Mucosa of gallbladder (tissue), 1 donor: ENCODE measurements at places on chromosomes 4 and X. TPM values are rescaled to one million over a fixed set of nuclear protein-coding genes. Genes with fewer than 3 reads are reported as not detected.

- no peak for DNase-seq
These were observed 10.5 kb downstream of the CCDC160 start for GRCh38 chrX:134247492-134247891.

PABPC5 gene
- total RNA-seq: 1.6 TPM

DNA sequence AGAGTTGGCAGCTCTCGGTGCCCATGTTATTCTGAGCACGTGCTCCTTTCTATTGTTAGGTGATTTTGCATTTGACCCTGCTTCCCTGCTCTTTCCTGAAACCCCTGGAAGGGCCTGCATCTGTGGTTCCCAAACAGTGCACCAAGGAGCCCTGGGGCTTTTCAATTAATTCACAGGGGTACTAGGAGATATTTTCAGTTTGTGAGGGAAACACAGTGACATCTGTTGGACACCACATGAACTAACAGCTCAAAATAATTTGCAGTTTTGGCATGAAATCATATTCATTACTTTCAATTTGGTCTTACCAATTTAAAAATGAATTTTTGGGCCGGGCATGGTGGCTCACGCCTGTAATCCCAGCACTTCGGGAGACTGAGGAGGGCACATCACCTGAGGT lies 156.6 kb downstream of the GATB start:
- DNase-seq: no peak

GRCh38 chrX:21962361-21962760 lies 21.9 kb downstream of the SMS start:
- no peak for DNase-seq

DNA sequence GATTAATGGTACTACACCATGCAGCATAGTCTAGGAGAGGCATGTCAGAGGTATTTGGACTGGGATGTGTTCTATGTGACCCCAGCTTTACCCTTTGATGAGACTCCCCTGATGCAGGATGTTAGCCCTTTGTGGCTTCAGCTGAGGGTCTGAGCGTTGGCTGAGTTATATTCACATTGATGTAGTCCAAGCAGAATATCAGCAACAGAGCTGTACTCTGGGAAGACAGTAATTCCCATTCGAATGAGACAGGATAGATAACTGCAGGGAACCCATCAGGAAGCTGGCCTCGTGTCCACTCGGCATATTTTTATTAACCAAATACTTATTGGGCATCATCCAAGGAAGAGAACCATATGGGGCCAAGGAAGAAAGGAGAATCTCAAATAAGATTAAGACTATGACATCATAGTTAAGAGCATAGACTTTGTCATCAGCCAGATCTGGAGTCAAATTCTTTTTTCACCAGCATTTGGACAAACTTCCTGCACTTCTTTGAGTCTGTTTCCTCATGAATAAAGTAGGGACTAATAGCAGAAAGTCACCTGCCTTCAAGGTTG lies 198.1 kb downstream of the SOWAHB start:
- no peak for DNase-seq

- DNase-seq: no peak
These were observed 67.7 kb downstream of the MID1IP1 start for GRCh38 chrX:38868941-38869401.

- DNase-seq: no peak
These were observed 4.1 kb downstream of the ENPEP start for GRCh38 chr4:110480031-110480549.

NAP1L5 gene
- total RNA-seq: 8.5 TPM

USP17L20 gene
- total RNA-seq: not detected

GRCh38 chr4:187480146-187481145 lies 515.1 kb upstream of the ZFP42 start:
- DNase-seq: no peak

RTL3 gene
- total RNA-seq: not detected

GRCh38 chrX:154002215-154002719 lies 17.4 kb downstream of the IRAK1 start:
- DNase-seq: no peak

RPL34 gene
- 836 TPM for total RNA-seq

GRCh38 chrX:149848855-149849254 lies 32.1 kb upstream of the MAGEA8 start:
- no peak for DNase-seq

BEX1 gene
- 3.8 TPM for total RNA-seq

DNA sequence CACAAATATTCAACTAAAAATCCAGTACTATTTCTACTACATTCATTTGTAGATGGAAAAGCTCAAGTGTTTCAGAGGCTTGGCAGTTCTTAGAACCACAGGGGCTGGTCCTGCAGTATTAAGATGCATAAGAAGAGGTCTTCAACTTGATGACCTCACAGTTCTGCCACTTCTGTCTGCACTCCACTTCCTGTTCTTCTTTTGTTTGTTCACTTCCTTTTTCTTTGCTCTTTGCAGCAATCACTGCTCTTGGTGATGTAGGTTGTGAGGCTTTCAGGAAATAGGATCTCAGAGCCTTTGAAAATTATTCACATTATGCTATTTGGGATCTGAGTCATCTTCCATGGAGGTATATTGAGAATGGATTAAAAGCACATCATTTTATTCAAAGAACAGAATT lies 602.0 kb upstream of the CPEB2 start:
- no peak for DNase-seq

GRCh38 chr4:128347175-128347868 lies 59.7 kb upstream of the PGRMC2 start:
- no peak for DNase-seq

GRPR gene
- total RNA-seq: not detected

DNA sequence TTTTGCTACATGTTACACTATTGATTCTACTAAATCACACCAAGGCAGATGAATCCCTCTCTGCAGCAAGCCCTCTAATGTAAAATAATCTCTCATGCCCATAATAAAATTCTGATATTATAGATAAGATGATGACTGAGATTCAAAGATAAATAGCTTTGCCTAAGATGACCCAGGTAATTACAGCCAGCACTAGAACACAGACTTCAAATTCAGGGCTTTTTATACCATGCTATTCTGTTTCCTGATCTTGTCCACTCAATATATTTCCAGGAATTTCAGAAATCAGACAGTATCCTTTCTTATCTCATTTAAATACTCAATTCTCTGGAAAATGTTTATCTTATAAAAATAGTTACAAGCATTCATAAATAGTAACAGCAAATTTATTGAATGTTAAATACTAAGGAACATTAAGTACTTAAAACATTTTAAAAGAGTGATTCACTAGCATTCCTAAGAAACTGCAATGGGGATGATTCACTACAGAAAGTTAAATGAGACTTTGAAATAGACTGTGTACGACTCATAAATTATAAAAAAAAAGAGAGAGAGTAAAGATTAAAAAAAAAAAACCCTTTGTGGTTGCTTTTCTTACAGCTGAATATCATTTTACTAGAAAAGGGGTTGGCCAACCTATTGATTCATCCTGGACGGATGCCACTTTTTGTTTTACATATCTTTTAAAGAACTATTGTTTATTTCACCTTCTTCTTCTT lies 45.8 kb upstream of the IL21 start:
- DNase-seq: no peak

DCAF12L2 gene
- 0.46 TPM for total RNA-seq

DNA sequence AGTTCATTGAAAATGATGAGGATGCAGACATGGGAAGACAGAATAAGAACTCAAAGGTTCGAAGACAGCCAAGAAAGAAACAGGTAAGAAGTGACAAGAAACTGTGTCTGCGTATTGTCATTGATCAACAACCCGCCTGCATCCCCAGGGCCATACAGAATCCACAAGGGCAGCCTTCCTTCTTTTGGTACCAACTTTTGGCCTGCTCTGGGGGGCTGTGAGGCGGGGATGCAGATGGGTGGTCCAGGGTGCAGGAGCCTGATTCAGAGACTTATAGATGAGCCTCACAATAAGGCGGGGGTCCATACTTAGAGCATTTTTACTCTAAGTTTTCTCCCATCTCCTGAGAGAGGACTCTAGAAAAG lies 9.0 kb downstream of the CC2D2A start:
- no peak for DNase-seq

DNA sequence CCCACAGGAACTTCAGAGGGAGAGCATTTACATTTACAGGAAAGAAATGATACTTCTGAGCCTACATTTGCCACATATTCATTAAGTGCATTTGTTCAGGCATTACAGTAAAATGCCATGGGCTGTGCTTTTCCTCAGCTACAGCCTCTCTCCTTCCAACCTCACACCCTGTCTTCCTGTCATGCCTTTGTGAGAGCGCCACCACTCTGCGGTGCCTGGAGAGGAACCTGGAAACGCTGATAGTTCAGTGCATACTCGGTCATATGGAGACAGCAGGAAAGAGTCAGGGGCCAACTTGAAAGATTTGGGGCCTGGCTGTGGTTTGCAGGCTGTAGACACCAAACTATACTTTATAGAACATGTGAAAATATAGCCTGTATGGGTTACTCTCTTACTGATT lies 40.5 kb downstream of the NFKB1 start:
- DNase-seq: no peak

- no peak for DNase-seq
These were observed 114.7 kb downstream of the DCLK2 start for GRCh38 chr4:150192986-150193385.

- no peak for DNase-seq
These were observed 271.6 kb downstream of the TLL1 start for GRCh38 chr4:166144607-166145006.

RASL11B gene
- total RNA-seq: 2.6 TPM

TMEM165 gene
- 98.8 TPM for total RNA-seq

CFP gene
- total RNA-seq: 2.4 TPM

DNA sequence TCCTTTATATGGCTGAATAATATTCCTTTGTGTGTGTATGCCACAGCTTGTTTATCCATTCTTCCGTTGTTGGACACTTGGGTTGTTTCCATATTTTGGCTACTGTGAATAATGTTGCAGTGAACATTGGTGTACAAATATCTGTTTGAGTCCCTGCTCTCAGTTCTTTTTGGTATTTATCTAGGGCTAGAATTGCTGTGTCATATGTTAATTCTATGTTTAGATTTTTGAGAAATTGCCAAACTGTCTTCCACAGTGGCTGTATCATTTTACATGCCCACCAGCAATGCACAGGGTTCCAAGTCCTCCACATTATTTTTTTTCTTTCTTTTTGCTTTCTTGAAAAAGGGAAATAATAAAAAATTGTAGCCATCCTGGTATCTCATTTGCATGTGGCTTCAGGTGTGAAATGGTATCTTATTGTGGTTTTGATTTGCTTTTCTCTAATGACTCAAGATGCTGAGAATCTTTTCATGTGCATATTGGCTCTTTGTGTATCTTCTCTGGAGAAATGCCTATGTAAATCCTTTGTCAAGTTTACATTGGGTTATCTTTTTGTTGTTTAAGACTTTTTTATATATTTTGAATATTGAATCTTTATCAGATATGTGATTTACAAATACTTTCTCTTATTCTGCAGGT lies 129.7 kb downstream of the RAPGEF2 start:
- no peak for DNase-seq

GRCh38 chr4:4783847-4784246 lies 75.6 kb upstream of the MSX1 start:
- no peak for DNase-seq

DNA sequence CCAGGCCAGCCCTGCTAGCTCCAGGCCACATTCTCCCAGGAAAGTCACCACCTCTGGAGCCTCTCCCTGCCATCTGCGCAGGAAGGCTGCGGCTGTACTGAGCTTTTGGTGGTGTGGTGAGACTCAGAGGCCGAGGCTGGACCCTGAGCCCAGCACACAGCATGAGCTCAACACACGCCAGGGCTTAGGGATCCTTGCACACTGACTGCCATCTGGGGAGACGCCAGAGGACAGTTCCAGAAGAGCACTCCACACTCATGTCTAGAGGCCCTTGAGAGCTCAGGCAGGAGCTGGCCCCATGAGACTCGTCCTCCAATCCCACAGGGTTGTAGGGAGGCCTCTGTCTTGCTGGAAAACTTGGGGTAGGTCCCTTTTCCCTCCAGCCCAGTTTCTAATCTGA lies 40.6 kb downstream of the ABLIM2 start:
- no peak for DNase-seq

DNA sequence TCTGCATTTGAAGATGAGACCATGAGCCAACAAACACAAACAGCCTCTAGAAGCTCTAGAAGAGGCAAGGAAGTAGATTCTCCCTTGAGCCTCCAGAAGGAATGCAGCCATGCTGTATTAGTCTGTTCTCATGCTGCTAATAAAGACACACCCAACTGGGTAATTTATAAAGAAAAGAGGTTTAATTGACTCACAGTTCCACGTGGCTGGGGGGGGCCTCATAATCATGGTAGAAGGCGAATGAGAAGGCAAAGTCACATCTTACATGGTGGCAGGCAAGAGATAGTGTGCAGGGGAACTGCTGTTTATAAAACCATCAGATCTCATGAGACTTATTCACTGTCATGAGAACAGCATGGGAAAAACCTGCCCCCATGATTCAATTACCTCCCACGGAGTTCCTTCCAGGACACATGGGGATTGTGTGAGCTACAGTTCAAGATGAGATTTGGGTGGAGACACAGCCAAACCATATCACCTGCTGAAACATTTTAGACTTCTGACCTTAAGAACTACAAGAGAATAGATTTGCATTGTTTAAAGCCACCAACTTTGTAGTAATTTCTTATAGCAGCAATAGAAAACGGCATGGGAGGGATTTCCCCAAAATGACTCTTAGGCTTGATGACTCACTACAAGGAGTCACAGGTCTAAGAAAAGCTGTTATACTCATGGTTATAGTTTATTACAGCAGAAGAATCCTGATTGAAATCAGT lies 284.4 kb upstream of the SFRP2 start:
- no peak for DNase-seq

GRCh38 chr4:683982-684622 lies 4.8 kb downstream of the SLC49A3 start:
- no peak for DNase-seq

DNA sequence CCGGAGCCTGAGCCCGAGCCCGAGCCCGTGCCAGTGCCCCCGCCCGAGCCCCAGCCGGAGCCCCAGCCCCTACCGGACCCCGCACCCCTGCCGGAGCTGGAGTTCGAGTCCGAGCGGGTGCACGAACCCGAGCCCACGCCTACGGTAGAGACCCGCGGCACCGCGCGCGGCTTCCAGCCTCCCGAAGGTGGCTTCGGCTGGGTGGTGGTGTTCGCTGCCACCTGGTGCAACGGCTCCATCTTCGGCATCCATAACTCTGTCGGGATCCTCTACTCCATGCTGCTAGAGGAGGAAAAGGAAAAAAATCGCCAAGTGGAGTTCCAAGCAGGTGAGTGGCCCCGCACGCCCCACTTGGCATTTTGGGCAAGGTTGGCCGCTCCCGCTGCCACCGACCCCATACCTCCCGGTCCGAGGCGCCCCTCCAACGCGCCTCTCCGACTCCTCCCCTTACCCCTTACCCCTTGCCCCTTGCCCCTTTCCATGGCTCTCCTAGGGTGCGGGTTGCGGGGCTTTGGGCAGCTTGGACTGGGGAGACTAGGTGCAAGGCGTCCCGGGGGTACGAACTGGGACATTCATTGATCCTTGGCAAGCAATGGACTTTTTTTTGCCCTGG lies 553 bp downstream of the SLC16A2 start:
- no peak for DNase-seq

- DNase-seq: no peak
These were observed 218.2 kb downstream of the BANK1 start for GRCh38 chr4:102008711-102009110.

ADH1A gene
- 5.4 TPM for total RNA-seq

- DNase-seq: no peak
These were observed 45.1 kb downstream of the OR13H1 start for GRCh38 chrX:131588995-131589394.

- no peak for DNase-seq
These were observed 88.1 kb upstream of the ZNF81 start for GRCh38 chrX:47748576-47748975.

BMPR1B gene
- total RNA-seq: 9.7 TPM
